Testis (tissue), 5 donors: ENCODE measurements at places on chromosomes 16 and 17. TPM values are rescaled to one million over a fixed set of nuclear protein-coding genes. Genes with fewer than 3 reads are reported as not detected.

The PROCA1 gene
- total RNA-seq: 322 TPM

- no peak for DNase-seq
Observed at GRCh38 chr16:75506574-75506973, 11.3 kb upstream of the CHST6 start.

GRCh38 chr16:67036323-67036741 is 7.4 kb downstream of the CBFB start:
- DNase-seq: no peak

- DNase-seq: no peak
Observed at GRCh38 chr17:48729335-48730239, 1.0 kb upstream of the HOXB13 start.

DNA sequence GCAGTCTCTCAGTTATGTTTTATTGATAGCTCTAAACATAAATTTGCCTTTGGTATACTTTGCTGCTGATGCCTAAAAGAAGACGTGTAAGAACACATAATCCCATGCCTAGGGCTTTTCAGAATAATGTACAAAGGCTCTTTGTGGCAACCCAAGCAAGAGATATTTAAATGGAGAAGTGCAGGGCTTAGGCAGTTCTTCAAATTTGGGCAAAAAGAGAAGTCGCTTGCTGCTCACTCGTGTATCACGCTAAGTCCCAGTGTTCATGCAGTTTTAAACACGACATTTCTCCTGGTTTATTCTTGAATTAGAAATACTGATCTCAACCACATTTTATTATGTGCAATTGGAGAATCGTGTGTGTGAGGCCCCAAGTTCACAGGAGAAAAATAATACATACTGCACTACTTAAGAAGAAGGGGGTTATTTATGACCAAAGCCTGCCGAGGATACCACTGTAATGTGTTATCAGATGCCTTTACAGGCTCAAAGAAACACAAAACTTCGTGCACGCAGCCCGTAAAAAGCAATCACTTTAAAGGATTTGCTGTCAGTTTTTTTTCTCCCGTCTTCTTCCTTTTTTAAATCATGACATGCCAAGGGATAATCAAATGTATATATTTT is 22.5 kb upstream of the IRX6 start:
- DNase-seq: no peak

The QPRT gene
- total RNA-seq: 4.3 TPM
